ENCODE measurements at places on chromosomes 5 and 9. TPM values are rescaled to one million over a fixed set of nuclear protein-coding genes. Genes with fewer than 3 reads are reported as not detected.
A peak's percentile ranks its signal among the peaks of the same experiment; 100 is the strongest.

GRCh38 chr5:112799661-112800060 lies 61.4 kb upstream of the SRP19 start:
- no peak overlapping the region for H3K4me3 ChIP-seq
- peaks cover 67% of the 10 kb centered on the region for H3K36me3 ChIP-seq
- H3K27me3 ChIP-seq, result no peaks in the 10 kb centered on the region
- DNase-seq, result no peak

- no peaks in the 10 kb centered on the region for H3K27me3 ChIP-seq
- H3K36me3 ChIP-seq, result no peaks in the 10 kb centered on the region
- DNase-seq, result no peak
- H3K27ac ChIP-seq, result no peak overlapping the region
Observed at GRCh38 chr9:117234103-117234502, 180.8 kb downstream of the ASTN2 start.

- H3K27ac ChIP-seq, result no peak overlapping the region
- H3K4me1 ChIP-seq, result no peaks in the 10 kb centered on the region
- H3K36me3 ChIP-seq, result no peaks in the 10 kb centered on the region
- H3K4me3 ChIP-seq, result no peak overlapping the region
- no peak for DNase-seq
Observed at GRCh38 chr5:10130881-10131280, 118.8 kb downstream of the ATPSCKMT start.

DNA sequence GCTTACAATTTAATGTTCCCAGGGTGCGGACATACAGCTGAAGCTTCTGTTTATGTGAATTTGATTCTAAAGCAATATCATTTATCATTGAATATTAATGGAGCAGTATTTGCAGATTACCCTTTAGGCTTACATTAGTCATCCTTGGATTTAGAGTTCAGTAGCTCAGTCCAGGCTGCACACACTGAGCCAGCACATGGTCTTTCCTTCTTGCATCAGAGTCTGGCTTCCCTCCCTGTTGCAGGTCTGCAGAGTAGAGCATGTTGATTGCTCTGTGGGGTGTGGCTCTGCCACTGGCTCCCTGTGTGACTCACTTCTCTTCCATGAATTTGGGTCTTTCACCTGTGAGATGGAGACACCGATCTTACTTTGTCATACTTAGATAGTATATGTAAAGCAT lies 36.8 kb downstream of the NSG2 start:
- H3K4me1 ChIP-seq, result peaks cover 5% of the 10 kb centered on the region
- no peak for DNase-seq
- H3K36me3 ChIP-seq, result no peaks in the 10 kb centered on the region
- no peak overlapping the region for H3K4me3 ChIP-seq

GRCh38 chr5:61139094-61139873 lies 23.0 kb downstream of the SMIM15 start:
- no peak overlapping the region for H3K4me3 ChIP-seq
- peak; percentile 67 for DNase-seq
- H3K27ac ChIP-seq, result no peak overlapping the region
- no peaks in the 10 kb centered on the region for H3K36me3 ChIP-seq
- H3K4me1 ChIP-seq, result no peaks in the 10 kb centered on the region

GRCh38 chr9:70639853-70640814 lies 225.7 kb upstream of the KLF9 start:
- H3K4me3 ChIP-seq, result no peak overlapping the region
- H3K27ac ChIP-seq, result no peak overlapping the region
- no peaks in the 10 kb centered on the region for H3K4me1 ChIP-seq
- H3K36me3 ChIP-seq, result no peaks in the 10 kb centered on the region
- DNase-seq, result peak; percentile 82
- H3K27me3 ChIP-seq, result no peaks in the 10 kb centered on the region

DNA sequence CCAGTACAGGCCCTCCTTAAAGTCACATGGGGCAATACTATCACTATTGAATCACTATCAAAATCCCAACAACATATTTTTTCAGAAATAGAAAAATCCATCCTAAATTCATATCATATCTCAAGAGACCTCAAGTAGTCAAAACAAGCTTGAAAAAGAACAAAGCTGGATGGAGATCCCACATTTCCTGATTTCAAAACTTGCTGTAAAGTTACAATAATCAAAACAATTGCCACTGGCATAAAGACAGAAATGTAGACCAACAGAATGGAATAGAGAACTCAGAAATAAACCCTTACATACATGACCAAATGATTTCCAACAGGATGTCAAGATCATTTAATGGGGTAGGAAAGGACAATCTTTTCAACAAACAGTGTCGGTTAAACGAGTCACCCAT lies 41.3 kb upstream of the CDKN2AIPNL start:
- H3K27ac ChIP-seq, result no peak overlapping the region
- no peaks in the 10 kb centered on the region for H3K27me3 ChIP-seq
- no peaks in the 10 kb centered on the region for H3K36me3 ChIP-seq
- peaks cover 7% of the 10 kb centered on the region for H3K4me1 ChIP-seq

DNA sequence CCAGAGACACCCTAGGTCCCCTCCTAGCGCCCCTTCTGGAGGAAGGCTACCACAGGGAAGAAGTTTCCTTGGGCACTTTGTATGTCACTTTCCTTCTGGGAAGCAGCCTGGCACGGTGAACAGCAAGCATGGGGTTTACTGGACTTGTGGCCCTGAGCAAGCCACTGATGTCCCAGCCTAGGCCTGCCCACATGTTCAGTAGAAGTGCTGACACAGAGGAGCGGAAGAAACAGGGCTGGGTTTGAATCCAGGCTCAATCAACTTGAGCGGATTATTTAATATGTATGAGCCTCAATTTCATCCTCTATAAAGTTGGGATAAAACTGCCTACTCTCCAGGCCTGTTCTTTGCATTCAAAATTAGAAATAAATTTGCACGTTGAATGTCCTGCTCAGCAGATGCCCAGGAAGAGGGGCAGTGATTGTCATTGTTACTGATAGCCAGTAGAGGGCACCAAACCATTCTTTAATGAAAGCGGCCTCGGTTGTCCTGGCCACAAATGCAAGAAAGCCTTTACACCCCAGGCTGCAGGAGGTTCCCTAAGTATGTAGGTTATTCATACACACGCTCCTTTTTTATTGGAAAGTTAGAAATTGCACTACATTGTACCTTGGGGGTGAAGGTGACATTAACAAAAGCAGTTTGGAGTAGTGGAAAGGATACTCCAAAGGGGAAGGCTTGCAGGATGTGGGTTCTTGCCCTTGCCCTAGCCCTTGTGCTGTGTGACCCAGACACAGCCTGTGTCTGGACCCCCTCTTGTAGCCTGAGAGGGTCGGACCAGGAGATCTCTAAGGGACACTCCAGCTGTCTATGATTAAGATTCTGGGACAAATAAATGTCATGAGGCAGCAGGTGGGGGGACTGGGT lies 13.4 kb upstream of the XPA start:
- DNase-seq, result peak; percentile 84
- H3K27ac ChIP-seq, result no peak overlapping the region

GRCh38 chr9:124292696-124293593 lies 35.2 kb downstream of the NEK6 start:
- no peak overlapping the region for H3K4me3 ChIP-seq
- peaks cover 2% of the 10 kb centered on the region for H3K36me3 ChIP-seq
- H3K27me3 ChIP-seq, result no peaks in the 10 kb centered on the region
- H3K27ac ChIP-seq, result peak overlapping the region; percentile 90
- no peak for DNase-seq
- peaks cover 95% of the 10 kb centered on the region for H3K4me1 ChIP-seq

- no peaks in the 10 kb centered on the region for H3K36me3 ChIP-seq
- no peak for DNase-seq
- H3K4me1 ChIP-seq, result no peaks in the 10 kb centered on the region
- H3K27me3 ChIP-seq, result no peaks in the 10 kb centered on the region
- H3K27ac ChIP-seq, result no peak overlapping the region
- H3K4me3 ChIP-seq, result no peak overlapping the region
Observed at GRCh38 chr9:101999441-101999840, 261.0 kb upstream of the GRIN3A start.

- H3K4me1 ChIP-seq, result no peaks in the 10 kb centered on the region
- DNase-seq, result no peak
- no peaks in the 10 kb centered on the region for H3K27me3 ChIP-seq
- H3K36me3 ChIP-seq, result no peaks in the 10 kb centered on the region
- no peak overlapping the region for H3K4me3 ChIP-seq
Observed at GRCh38 chr5:95927927-95928723, 33.5 kb downstream of the ELL2 start.

- H3K4me3 ChIP-seq, result no peak overlapping the region
- no peak for DNase-seq
- no peaks in the 10 kb centered on the region for H3K4me1 ChIP-seq
- H3K27me3 ChIP-seq, result no peaks in the 10 kb centered on the region
- H3K36me3 ChIP-seq, result no peaks in the 10 kb centered on the region
Observed at GRCh38 chr5:34608859-34609648, 47.1 kb upstream of the RAI14 start.

GRCh38 chr5:58255970-58256369 lies 203.9 kb downstream of the PLK2 start:
- H3K27ac ChIP-seq, result no peak overlapping the region
- H3K36me3 ChIP-seq, result no peaks in the 10 kb centered on the region
- no peak for DNase-seq
- H3K27me3 ChIP-seq, result no peaks in the 10 kb centered on the region

DNA sequence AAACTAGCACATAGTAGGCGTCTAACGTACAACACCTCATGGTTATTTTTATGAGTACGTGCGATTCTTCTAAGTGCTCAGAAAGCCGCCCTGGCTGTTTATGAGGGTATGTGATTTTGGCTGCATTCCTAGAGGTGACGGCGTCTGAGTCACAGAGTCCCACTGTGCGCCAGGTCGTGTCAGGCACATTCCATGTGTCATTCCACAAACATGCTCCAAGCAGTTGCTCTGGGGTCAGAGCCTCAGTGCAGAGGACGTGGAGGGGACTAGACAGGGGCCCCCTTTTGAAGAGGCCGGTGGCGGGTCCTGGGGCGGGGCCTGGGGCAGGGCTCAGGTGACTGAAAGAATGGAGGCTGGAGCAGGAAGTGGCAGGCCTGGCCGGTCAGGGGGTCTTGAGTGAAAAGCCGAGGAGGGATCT lies 51.9 kb downstream of the NEK6 start:
- H3K36me3 ChIP-seq, result peaks cover 20% of the 10 kb centered on the region
- H3K4me1 ChIP-seq, result 0 out of 2 replicates have a peak, but pooled peaks cover 3% of the 10 kb centered on the region
- no peak overlapping the region for H3K4me3 ChIP-seq
- no peak overlapping the region for H3K27ac ChIP-seq
- no peak for DNase-seq
- no peaks in the 10 kb centered on the region for H3K27me3 ChIP-seq

The TMEM174 gene
- not detected for total RNA-seq

The CSF2 gene
- total RNA-seq, result not detected

The C5 gene
- total RNA-seq, result 10.2 TPM

The ABITRAM gene
- total RNA-seq, result 9.5 TPM

The S100Z gene
- total RNA-seq, result 20.4 TPM

The GMCL2 gene
- total RNA-seq, result not detected

The CRHBP gene
- total RNA-seq, result 27.8 TPM

All from Karpas-422 (cell line).